ENCODE measurements at places on chromosomes 1 and 21.
A peak's percentile ranks its signal among the peaks of the same experiment; 100 is the strongest.

- no peak for DNase-seq
Measured at GRCh38 chr1:202124142-202124541, 1.4 kb downstream of the GPR37L1 start.

DNA sequence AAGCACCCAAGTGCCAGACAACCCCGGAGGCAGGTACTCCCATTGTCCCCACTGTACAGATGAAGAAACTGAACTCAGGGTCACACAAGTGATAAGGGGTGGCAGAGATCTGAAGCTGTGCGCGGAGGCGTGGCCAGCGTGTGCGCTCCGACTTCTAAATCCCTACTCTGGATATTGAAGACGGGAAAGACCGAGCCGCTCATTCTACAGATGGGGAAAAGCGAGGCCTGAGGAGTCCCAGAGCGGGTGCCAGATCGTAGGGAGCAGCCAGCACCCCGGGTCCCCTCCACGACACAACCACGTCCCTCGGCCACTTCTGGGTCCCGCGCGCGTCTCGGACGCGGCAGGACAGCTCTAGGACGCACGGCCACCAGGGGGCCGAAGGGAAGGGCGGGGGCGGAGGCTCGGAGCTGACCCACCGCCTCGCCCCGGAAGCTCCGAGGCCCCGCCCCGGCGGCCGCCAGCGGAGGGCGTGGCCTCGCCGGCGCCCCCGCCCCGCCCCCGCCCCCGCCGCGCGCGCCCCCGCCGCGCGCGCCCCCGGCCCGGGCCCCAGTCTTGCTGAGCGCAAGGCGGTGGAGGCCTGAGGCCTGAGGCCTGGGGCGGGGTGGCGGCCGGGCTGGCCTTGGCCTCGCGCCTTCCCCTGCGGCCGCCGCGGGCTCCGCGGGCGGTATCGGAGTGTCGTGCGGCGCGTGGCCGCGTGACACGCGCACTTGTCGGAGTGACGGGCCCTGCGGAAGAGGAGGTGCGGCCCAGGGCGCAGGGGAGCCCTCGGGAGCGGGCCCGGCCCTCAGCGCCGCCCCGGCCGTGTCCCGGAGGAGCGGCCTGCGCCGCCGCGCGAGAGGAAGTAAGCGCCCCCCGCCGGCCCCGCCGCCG lies at the start of gene H6PD:
H6PD (plus strand) TSS at position 552 of the 873 bp plus-strand sequence. CDS start 10,161 bp downstream, outside the sequence.
- peak; percentile 80 for DNase-seq

DNA sequence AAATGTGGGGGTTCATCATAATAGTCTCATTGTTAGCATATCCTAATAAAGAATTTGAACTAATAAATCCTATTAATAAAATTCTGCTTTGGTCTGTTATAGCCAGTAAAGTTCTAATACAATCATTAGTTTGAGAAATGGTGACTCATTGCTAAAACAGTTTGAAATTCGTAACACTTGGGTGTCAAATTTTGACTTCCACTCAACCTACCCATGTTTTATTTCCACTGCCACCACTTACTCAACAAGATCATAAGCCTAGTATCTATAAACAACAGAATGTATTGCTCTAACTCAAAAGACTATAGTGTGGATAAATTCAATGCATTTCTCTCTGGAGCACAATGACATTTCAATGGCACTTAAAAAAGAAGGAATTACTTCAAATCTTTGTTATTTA lies 29.1 kb downstream of the LGALS8 start:
- DNase-seq, result no peak

GRCh38 chr1:243483071-243483771 lies 227.4 kb downstream of the SDCCAG8 start:
- no peak for DNase-seq

- no peak for DNase-seq
Measured at GRCh38 chr1:160357286-160358002, 9.4 kb upstream of the NHLH1 start.

GRCh38 chr1:112026016-112026415 lies 36.5 kb upstream of the KCND3 start:
- DNase-seq, result no peak

DNA sequence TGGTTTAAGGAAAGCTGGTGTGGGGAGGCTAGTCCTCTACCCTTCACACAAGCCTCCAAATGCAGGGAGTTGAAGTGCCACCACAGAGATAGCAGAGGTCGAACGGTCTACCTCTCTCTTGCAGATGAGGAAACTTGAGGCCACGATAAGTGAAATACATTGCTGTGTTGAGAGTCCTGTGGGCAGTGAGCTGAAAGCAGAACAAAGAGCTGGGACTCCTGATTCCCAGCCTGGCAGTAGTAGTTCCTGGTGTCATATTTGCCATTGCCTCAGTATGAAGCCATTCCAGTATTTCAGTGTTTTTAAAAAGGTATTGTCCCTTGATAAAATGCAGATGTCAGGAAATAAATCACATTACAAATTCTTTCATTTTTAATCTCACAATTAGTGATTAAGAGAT lies 28.6 kb downstream of the AK4 start:
- DNase-seq, result no peak

GRCh38 chr1:185795181-185795580 lies 61.0 kb downstream of the HMCN1 start:
- no peak for DNase-seq

DNA sequence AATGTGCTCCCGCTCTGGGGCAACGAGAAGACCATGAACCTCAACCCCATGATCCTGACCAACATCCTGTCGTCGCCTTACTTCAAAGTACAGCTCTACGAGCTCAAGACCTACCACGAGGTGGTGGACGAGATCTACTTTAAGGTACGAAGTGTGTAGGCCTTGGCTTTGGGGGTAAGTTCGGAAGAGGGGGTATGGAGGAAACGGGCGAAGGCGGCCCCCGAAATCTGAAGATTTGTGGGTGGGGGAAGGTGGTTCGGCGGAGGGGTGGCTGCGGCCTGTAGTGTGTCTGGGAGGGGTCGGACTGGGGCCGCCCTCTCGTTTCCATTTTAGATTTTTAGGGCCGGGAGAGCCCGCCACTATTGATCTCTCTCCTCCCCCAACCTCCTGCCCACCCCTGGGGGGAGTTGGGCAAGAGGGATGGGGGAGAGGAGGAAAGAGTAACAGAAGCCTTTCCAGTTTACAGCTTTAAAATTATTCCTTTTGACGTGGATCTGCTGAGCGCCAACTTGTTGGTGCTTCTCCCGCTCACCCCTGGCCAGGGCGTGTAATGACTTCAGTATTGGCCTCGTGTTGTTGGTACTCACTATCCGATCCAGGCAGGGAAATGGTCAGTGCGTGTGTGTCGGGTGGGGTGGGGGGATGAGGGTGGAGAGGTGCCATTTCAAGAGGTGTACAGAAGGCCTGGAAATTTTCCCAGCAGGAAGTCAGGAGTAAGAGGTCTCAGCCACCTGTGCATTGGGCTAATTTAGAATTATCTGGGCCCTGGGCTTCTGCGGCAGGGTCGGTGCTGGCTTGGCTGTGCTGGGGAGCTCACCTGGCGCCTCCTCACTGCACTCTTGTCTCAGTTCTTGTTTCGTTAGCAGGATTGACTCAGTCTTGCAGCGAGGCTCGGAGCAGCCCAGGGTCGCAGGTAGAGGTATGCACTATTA lies 880 bp downstream of the PRPF38B start:
- DNase-seq, result peak; percentile 63

DNA sequence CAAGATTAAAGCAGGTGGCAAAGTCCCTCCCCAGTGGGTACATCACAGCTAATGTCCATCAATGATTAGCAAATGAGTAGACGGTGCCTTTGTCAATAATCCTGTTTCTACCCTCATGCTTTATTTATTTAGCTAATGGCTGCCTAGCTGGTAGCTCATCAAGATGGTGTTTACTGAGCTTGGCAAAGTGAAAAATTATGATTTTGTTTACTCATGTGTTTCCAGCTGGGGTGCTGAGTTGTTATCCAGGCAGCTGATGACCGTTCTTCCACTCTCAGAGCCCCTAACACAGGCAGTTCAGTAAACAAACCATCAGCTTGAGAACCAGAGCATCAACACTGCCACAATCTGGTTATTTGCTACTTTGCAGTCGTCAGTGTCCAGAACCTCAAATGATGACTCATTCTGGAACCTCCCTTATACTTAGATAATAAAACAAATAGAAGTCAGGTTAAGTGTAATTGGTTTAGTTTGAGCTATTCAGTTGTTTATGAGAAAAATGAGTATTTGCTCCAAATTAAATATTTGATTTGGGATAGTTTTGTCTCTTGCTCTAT lies 163.9 kb downstream of the ST6GALNAC5 start:
- no peak for DNase-seq
